Fibroblast of skin of right quadriceps (primary cell): ENCODE measurements at places on chromosomes 5 and 9.

GRCh38 chr9:95499847-95500246 is 16.9 kb downstream of the PTCH1 start:
- no peak for DNase-seq

- no peak for DNase-seq
Measured at GRCh38 chr9:34072410-34072809, 23.7 kb upstream of the UBAP2 start.

- DNase-seq: no peak
Measured at GRCh38 chr5:172646716-172647285, 5.7 kb downstream of the NEURL1B start.

GRCh38 chr5:43627028-43627427 is 24.0 kb downstream of the NNT start:
- DNase-seq: peak; percentile 50

DNA sequence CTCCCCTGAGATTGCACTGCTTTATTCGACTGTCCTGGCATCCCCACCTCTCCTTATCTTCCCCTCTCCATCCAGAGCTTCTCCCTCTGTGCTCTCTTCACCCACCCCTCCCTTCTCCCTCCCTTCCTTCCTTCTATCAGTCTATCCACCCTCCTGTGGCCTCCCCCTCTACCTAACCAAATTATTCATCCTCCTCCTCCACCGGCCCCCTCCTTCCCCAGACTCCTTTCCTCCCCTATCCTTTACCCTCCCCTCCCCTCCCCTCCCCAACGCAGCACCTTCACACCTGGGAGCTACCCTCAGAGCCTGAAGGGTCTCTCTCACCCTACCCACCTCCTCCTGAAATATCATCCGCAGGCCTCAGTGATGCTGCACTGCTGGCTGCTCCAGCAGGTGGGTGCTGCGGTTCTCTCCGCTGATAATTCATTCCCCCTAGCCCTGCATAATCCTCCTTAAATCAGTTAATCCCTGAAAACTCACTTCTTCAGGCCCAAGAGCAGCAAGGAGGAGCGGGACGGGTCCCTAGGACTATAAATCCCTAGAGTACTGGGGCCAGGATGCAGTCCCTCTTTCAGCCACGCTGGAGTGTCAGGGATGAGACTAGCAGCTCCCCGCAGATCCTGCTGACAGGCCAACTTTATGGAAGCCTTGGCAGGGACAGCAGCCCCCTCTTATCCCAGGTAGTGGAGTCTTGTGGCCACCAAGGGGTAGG is 97.8 kb downstream of the PCDH1 start:
- DNase-seq: no peak
